Activated CD8-positive, alpha-beta memory T cell treated with anti-CD3 and anti-CD28 coated beads, Interleukin-2, amount 50 U/mL, for 4 hours (primary cell): ENCODE measurements at places on chromosomes 12 and 14.

- DNase-seq = no peak
Measured at GRCh38 chr14:29868000-29868399, 59.6 kb downstream of the PRKD1 start.

DNA sequence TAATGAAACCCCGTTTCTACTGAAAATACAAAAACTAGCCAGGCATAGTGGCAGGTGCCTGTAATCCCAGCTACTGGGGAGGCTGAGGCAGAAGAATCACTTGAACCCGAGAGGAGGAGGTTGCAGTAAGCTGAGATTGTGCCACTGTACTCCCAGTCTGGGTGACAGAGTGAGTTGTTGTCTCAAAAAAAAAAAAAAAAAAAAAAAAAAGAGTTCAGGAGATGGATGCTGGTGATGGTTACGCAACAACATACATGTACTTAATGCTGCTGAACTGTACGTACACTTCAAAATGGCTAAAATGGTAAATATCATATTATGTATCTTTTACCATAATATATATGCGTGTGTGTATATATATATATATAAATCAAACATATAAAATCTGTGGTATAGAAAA lies 29.0 kb downstream of the ACTN1 start:
- DNase-seq = no peak

DNA sequence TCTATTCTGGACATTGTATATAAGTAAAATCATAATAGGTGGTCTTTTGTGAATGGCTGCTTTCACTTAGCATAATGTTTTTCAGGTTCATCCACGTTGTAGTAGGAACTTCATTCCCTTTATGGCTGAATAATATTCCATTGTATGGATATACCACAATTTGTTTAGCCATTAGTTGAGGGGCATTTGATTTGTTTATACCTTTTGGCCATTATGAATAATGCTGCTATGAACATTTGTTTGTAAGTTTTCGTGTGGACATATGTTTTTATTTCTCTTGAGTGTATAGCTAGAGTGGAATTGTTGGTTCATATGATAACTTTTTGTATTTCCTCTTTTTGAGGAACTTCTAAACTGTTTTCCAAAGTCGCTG lies 123.3 kb downstream of the TTLL5 start:
- no peak for DNase-seq

DNA sequence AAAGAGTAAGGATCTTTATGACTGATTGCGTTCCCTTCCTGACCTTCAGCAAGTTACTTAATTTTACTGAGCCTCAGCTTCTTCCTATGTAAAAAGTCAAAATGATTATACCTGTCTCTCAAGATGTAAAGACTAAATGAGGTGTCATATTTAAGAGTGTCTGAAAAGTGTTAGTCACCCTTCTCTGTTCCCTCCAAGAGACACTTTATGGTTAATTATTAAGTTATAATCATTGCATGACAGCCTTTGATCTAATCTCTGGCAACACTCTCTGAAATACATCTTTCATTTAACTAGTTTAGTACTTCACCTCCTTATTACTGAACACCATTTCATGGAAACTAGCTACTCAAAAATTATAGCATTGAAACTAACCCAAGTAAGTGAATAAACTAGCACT lies 54.8 kb downstream of the BMAL2 start:
- no peak for DNase-seq

DNA sequence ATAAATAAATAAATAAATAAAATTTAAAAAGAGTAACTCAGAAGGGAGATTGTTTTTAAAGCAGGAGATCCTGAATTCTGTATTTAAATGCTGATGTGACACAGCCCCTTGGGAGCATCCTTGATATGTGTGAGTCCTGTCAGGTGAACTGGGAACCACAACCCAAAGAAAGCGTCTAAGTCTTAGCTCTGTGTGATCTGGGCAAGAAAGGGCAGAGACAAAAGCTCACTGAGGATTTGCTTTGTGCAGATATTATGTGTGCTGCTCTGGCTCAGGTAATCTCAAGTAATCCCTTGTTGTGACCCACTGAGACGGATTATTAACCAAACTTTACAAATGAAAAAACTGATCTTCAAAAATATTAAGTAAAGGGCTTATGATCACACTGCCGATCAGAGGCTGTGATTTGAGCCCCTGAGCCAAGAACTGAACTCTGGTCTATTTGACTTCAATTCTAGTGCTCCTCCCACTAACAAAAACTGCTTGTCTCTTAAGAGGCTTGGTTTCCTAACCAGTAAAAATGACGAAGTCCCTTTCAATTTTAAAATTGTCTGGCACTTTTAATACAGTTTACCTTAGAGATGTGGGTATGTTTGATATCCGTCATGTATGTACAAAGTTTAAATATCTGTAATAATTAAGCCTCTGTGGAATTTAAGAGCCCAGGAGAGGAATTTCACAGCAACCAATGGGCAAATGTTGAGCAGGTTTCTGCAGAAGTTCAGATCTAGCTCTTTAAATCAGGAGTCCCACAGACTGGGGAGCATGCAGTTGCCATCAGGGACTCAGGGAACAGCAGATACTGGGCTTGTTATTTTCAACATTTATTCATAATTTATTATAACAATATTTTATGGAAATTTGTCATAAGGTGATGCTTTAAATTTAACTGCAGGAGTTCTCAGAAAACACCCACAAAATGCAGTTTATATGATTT lies 46.1 kb downstream of the CPM start:
- DNase-seq = no peak

GRCh38 chr12:132186857-132187620 lies 42.8 kb downstream of the NOC4L start:
- DNase-seq = no peak

DNA sequence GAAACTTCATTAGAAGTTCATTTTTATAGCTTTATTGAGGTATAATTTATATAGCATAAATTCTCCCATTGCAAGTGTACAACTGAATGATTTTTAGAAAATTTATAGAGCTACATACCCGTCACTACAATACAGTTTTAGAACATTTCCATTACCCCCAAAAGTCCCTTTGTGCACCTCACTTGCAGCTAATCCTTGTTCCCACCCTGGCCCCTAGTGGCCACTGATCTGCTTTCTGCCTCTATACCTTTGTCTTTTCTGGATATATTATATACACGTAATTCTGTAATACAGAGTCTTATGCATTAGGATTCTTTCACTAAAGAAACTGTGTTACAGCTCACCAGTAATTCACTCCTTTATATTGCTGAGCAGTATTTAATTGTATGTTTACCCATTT lies 145.1 kb upstream of the DIO2 start:
- no peak for DNase-seq

- DNase-seq = no peak
Measured at GRCh38 chr12:121765573-121765972, 27.9 kb downstream of the RHOF start.

DNA sequence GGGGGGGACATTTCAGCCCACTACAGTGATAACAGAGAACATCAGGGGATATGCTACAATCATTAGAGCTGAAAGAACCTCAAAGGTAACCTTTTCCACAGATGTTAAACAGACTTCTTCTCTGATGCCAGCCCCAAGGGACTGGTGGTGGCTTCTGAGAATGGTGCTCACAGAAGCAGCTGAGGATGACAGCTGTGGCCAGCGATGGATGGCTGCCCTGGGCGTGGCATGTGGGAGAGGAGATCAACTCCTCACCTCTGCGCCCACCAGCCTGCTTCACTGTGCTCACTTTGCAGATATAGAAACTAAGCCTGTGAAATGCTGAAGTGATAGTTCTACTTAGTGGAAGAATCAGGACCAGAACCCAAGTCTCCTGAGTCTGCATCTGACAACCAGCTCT lies 33.0 kb downstream of the FOXN3 start:
- no peak for DNase-seq

GRCh38 chr12:16225692-16226091 lies 51.8 kb downstream of the SLC15A5 start:
- no peak for DNase-seq

GRCh38 chr14:103164779-103165178 lies 41.5 kb downstream of the TNFAIP2 start:
- no peak for DNase-seq

DNA sequence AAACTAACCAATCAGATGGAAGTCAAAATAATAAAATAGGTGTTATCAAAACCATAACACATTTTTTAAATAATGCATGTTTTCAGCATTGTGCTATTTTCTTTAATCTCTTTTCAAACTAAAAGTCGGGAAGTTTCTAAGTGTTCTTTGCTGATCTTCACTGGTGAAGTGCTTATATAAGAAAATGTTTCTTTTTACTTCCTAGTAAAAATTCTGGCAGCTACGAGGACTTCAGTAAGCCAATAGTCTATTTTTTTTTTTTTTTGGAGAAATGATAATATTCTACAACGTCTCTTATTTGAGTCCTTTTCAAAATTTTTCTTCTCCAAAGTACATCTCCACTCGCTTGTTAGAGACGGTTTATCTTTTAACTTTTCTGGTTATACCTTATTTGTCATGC lies 448.0 kb downstream of the SLC6A15 start:
- no peak for DNase-seq

DNA sequence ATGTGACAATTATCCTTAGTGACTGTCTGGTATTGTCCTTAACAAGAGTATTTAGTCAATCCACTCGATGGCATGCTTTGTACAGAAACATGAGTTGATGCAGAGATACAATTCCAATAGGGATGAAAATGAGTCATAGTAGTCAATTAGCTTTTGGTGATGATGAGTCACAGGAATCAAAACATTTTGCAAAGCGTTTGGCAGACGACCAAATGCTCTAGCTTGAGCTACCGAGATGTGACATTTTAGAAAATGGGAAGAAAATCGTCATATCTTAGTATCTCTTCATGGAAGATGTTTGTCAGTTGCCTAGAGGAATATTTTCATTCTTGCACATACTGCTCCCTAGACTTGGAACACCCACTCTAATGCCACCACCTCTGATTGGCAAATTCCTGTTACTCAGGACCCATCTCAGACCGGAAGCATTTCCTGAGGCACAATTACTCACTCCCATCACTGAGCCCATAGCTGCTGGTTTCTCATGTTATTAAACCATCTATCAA lies 95.0 kb downstream of the LMNTD1 start:
- DNase-seq = no peak

GRCh38 chr14:24392325-24393091 lies 6.3 kb upstream of the NYNRIN start:
- no peak for DNase-seq

DNA sequence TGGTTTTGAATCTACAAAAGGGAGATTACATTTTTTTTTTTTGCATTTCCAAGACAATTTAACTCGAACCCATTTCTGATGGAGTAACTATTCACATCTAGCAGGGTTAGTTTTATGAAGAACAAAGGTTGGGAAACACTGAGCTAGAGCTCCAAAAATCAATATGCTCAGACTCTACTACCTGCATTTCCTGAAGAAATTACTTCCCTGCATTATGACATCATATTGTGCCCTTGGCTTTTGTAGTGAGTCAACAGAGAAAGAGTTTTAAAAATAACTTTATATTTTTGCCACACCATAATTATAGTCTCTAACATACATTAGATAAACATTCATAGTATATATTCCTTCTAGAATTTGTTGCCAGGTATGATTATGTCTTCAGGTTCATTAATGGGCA lies 14.8 kb downstream of the GRIP1 start:
- no peak for DNase-seq

- DNase-seq = no peak
Measured at GRCh38 chr12:108724054-108724889, 7.0 kb downstream of the CORO1C start.

GRCh38 chr12:69502345-69503081 lies 32.3 kb downstream of the FRS2 start:
- no peak for DNase-seq

DNA sequence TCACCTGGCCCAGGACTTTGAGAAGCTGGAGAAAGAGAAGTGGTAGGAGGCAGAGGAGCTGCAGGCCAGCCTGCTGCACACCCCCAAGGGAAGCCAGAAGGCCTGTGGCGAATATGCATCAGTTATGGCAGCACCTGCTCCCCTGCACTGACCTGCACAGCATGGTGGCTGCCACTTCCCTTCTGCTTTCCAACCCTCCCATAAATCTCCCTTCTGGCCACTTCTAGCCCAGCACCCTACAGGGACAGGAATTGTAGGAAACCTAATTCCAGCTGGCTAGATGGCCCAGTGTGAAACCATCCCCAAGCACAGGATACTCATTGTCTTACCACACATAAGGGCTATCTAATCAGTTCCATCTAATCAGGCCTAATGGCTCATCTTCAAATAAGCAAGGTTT lies 136.3 kb downstream of the TBX3 start:
- DNase-seq = no peak

DNA sequence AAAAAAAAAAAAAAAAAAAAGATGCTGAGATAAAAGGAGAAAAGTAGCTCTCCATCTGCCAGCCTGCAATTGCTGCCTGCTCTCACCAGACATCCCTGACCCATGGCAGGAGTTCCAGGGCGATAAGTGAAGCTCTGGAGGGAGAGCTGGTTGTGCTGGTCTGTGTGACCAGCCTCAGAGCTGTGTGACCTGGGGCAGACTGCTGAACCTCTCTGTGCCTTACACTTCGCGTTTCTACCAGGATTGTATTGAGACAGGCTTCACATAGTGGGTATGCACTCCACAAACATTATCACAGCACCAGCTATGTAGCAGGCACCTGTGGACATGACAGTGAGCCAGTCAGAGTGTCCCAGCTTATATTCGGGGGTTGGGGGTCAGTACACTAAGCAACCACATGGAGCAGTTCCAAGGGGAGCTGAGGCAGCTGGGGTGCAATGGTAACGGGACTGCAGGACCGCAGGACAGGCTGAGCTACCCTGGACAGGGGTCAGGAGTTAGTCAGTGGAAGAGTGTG lies 57.5 kb downstream of the RBM19 start:
- DNase-seq = no peak

GRCh38 chr12:20524113-20524512 lies 155.8 kb downstream of the PDE3A start:
- no peak for DNase-seq

GRCh38 chr12:18983854-18984253 lies 145.7 kb upstream of the PLEKHA5 start:
- DNase-seq = no peak

DNA sequence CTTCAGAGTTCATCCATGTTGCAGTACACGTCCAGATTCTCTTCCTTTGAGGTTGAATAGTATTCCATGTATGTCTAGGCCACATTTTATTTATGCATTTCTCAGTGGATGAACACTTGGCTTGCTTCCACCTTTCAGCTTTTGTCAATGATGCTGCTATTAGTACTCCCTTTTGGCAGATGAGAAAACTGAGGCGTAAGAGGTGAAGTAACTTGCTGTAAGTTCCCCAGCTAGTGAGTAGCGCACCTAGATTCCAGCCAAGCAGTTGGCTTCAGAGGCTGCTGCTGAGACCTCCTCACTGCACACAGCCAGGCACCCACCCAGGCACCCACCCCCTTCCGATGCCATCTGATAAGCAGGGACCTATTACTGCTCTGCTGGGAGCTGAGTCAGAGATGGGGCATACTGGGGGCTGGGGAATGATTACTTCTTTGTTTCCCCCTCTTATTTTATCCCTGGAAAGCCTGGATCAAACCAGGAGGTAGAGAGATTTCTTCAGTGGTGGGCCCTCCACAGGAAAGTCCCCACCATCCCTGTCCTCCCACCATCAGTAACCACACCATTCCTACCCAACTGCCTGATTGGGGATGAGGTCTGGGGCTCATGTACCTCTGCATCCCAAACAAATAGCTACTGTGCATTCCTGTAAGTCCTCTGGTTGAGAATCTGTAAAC lies 234.6 kb downstream of the PCNX1 start:
- no peak for DNase-seq
